ENCODE measurements at places on chromosomes 13 and 19.

DNA sequence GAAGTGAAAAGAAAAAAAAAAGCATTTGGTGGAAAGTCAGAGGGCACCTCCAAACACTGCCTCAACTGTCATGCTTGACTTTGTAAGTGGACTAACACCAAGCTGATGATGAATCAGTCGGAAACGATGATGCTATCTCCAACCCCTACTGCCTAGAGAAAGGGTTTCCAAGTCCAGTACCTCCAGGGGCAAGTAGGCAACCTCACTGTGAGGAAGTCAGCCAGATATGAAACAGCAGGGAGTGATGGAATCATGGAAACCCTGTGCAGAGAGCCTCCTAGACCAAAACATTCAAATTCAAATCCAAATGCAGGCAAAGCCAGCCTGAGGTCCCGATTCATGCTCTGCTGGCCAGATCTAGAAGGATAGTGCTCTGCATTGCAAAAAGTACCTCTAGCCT lies 100.9 kb upstream of the SERP2 start:
- DNase-seq, result no peak

DNA sequence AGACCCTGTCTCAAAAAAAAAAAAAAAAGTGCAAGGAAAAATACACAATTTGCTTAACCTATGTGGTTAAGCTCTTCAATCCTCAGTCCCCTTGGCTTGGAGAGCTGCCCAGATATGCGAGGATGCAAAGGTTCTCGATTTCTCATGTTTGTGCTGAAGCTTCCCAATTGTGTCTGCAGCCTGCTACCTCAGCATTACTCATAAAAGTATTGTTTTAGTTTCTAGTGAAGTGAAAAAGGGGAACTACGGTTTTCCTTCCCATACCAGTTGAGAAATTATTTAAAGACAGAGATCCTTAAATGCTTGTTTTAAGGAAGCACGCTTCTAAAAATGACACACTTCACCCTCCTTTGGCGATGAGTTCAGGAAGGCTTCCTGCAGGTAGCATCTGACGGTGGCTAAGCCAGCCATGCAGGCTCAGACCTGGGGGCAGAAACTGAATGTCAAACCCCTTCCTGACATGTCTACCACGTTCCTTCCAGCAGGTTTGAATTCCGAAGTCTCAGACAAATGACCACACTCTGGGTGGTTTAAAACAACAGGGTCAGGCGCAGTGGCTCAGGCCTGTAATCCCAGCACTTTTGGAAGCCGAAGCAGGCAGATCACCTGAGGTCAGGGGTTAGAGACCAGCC lies 47.9 kb downstream of the RUBCNL start:
- DNase-seq, result no peak

DNA sequence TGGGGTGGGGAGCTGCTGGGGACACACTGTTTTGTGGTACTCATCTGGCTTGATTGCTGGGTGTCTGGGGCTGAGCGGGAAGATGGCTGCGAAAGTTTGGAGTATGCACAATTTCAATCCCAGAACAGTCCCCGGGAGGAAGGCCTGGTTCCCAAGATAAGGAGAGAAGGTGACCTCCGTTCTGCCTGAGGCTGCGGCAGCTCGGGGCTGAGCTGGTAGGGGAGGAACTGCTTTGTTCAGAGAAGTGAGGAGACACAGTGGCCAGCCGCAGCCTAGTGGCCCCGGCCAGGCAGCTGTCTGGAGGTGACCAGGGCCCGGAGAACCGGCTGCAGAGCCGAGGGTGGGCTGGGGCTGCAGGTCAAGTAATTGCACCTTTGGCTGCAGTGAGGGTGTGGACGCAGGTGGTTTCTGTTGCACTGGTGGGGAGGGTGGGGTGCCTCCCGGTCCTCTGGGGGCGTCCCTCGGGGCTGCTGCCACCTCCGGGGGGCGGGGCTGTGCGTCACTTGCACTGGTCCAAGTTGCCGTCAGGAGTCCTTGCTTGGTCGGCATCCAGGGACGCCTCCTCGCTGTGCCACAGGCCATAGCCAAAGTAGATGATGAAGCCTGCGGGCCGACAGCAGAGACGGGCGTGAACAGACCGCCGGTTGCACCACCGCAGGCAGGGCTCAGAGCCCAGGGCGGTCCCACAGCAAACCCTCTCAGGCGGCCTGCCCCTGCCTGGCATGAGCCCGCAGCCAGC lies 81.3 kb downstream of the SLC7A1 start:
- DNase-seq, result no peak

DNA sequence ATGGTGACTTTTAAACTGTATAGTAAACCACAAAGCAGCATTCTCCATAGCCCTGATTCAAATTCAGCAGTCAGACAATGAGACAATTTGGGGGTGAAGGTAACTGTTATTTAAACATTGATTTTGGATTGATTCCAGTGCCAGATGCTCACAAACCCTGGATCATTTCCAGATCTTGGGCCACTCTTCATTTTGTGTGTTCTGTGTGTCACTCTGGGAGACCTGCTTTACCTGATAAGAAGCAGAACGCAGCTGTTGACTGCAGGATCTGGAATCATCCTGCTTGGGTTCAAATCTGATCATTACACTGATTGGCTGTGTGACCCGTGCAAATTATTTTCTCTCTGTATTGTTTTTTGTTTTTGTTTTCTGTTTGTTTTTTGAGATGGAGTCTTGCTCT lies 4.0 kb upstream of the PCDH8 start:
- no peak for DNase-seq

- DNase-seq, result no peak
Observed at GRCh38 chr19:46088101-46088500, 36.4 kb downstream of the IGFL3 start.

DNA sequence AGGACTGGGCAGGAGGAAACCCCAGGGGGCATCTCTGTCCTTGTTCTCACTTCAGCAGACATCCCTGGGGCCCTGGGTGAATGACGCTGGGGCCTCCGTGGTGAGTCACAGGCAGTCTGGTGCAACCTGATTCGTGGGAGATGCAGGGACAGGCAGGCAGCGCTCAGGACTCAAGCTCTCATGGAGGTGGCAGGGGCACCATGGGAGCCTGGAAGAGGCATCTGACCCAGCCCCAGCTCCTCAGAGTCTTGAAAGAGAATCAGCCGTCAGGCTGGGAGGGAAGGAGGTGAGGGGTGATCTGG lies 14.0 kb upstream of the PTOV1 start:
- no peak for DNase-seq

GRCh38 chr19:18972851-18973250 lies 31.8 kb upstream of the HOMER3 start:
- no peak for DNase-seq

DNA sequence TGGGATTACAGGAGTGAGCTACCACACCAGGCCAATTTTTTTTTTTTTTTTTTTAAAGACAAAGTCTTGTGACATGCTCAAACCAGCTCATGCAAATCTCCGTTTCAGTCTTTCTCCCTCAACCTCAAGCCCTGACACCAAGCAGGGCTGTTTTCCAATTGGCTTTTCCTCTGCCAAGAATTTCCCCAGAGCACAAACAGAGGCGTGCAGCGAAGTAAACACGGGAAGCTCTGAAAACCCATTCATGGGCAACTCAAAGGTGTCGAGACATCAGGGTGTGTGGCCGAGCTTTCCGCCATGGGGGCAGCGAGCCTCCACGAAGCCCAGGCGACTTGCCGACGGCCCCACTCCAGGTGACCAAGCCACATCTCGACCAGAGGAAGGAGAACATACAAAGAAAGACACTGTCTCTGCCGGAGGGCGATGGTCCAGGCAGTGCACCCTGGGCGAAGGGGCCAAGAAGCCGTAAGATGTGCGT lies 70.0 kb downstream of the INSR start:
- DNase-seq, result no peak

- DNase-seq, result no peak
Observed at GRCh38 chr13:73055813-73056564, 2.8 kb upstream of the KLF5 start.

- DNase-seq, result no peak
Observed at GRCh38 chr19:31344403-31344802, 4.8 kb downstream of the TSHZ3 start.

GRCh38 chr13:19772306-19772705 lies 10.4 kb downstream of the PSPC1 start:
- no peak for DNase-seq

- DNase-seq, result no peak
Observed at GRCh38 chr13:108342369-108343289, 73.1 kb downstream of the TNFSF13B start.

DNA sequence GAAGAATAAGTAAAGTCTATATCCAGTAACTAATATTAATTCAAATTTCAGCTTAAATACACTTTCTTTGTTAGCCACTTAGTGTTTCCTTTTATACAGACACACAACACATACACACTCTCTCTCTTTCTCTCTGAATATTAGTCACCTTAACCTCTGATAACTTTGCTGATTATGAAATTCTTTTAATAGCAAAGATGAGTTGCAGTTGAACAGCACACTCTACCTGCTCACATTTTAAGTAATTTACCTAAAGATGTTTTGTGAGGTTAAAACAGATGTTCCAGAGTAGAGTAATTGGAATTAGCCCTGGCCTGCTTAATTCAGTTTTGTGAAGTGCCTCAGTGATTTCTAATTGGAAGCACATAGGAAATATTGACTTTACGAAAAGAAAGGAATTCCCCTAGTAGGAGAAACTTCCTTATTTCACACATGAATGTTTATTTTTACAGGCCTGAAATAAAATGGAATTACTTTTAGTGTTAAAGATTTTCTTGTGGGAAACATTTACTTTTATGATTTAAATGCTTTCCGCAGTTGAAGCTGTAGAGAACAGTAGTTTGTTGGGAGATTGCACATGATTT lies 184.3 kb downstream of the MYO16 start:
- DNase-seq, result no peak

- DNase-seq, result no peak
Observed at GRCh38 chr19:53908106-53908934, 758 bp upstream of the CACNG7 start.

- no peak for DNase-seq
Observed at GRCh38 chr19:49645592-49645991, 3.6 kb downstream of the SCAF1 start.

DNA sequence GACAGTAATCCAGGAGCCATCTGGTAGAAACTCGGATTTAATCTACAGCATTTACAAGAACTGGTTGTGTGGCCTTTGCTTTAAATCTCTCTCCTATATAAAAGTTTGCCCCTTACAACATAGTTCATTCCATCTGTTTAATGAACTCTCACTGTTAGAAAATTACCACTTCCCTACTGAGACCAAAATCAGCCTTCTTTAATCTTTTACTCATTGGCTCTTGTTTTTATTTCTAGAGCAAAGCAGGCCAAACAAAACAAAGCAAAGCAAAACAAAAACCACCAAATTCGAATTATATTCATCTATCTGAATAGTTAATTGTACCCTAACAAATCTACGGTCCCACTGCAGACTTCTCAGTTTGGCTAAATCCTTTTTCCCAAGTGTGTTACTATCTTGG lies 127.0 kb downstream of the UGGT2 start:
- DNase-seq, result no peak

GRCh38 chr13:44271473-44271872 lies 102.2 kb upstream of the SERP2 start:
- no peak for DNase-seq

DNA sequence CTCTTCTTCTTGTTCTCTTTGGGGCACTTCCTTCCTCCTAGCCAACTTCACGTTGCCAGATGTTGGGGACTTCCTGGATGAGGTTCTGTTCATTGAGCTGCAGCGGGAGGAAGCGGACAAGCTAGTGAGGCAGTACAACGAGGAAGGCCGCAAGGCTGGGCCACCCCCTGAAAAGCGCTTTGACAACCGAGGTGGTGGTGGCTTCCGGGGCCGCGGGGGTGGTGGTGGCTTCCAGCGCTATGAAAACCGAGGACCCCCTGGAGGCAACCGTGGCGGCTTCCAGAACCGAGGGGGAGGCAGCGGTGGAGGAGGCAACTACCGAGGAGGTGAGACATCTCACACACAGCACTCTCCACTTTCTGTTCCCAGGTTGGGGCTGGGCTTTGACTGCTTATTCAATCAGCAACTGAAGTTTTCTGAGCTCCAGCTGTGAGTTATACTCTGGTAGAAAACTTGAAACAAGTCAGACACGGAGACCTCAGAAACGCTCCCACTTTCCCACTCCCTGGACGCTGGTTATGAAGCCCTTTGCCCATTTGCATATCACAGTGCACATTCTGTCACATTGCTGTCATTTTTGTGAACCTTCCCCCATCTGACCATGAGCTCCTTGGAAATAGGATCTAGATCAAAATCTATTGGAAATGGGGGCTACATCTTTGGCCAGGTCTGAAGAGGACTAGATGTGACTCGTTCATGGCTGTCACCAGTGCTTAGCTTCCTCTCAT lies 7.2 kb upstream of the CCDC97 start:
- DNase-seq, result no peak

DNA sequence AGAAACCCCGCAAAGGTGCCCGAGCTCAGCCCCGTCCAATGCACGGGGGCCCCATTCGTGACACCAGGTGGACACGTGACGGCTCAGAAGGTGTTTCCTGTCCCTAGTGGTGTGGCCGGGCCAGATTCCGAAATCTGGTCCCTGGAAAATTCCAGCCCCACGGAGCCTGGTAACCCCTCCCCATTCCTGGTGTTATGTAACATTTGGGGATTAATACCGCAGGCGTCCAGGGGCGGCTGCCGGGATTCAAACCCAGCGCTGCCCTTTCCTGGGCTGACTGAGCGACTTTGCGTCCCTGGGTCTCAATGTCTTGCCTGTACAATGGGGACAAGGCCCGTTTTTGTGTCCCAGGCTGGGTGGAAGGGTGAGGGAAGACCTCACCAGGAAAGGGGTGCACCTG lies 1.0 kb upstream of the PLK5 start:
- no peak for DNase-seq

Measured in activated CD4-positive, CD25-positive, alpha-beta regulatory T cell treated with anti-CD3 and anti-CD28 coated beads, Interleukin-2, amount 50 U/mL, for 16 hours (primary cell).